ENCODE measurements at places on chromosomes 11 and 22.

DNA sequence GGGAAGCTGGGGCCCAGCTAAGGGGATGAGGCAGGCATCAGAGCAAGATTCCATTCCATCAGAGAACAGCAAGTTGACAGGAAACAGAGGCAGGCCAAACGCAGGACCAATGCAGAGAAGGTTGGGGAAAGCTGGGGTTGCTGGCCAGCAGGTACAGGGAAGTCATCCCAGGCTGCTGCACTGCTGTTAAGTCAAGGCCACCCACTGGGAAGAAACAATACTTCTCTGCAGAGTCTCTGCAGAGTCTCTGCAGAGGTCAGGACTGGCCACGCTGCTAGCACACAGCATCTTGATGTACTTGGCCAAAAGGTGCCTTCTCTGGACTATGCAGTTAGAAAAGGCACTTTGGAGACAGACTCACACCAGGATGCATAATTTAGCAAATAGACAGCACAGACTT, 68.5 kb upstream of the CSNK2A3 start:
- H3K4me1 ChIP-seq = no peaks in the 10 kb centered on the region
- no peak overlapping the region for H3K27ac ChIP-seq
- H3K27me3 ChIP-seq = peaks cover 5% of the 10 kb centered on the region
- no peak for ATAC-seq

DNA sequence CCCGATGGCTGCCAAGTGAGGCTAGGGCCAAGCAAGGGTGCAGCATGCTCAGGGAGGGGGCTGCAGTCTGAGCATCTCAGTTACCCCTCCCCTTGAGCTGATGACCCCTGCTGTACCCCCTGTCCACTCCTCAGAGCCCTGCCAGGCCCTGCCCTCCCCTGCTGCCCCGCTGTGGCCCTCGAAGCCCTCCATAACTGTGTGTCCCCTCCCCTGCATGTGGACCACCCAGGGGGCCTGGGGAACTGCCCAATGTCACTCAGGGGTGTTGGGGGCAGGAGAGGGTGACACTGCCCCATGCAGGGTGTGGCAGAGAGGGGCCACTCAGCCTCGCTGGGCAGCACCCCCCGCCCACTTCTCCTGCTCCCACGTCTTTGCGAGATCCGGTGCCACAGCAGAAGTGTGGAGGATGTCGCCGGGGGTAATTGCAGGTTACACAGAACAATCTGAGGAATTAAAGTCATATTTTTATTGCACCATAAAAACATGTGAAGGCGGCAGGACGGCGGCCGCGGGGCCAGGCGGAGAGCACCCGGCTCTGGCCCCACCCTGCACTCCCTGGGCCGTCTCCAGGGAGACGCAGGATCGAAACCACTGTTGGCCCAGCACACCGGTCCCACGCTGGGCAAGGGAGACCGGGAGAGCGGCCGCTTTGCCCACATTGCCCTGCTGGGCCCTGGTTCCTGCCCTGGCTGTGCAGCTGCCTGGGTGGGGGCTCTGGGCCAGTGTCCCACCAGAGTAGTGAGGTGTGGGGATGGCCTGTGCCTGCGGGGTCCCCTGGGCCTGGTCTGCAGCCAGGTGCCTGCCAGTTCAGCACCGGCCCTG, 18.7 kb upstream of the GNB1L start:
- no peaks in the 10 kb centered on the region for H3K4me1 ChIP-seq
- H3K36me3 ChIP-seq = no peaks in the 10 kb centered on the region
- no peak for ATAC-seq

- H3K27me3 ChIP-seq = no peaks in the 10 kb centered on the region
- H3K4me1 ChIP-seq = peaks cover 31% of the 10 kb centered on the region
- no peak for ATAC-seq
- H3K27ac ChIP-seq = no peak overlapping the region
Observed at GRCh38 chr22:44458044-44459020, 39.7 kb downstream of the RTL6 start.

GRCh38 chr22:31441652-31442051, 42.2 kb downstream of the DRG1 start:
- no peak overlapping the region for H3K27ac ChIP-seq
- no peak overlapping the region for H3K4me3 ChIP-seq
- no peak for ATAC-seq
- peaks cover 13% of the 10 kb centered on the region for H3K4me1 ChIP-seq
- no peaks in the 10 kb centered on the region for H3K27me3 ChIP-seq

GRCh38 chr22:37636186-37636948, 3.1 kb upstream of the SH3BP1 start:
- peaks cover 34% of the 10 kb centered on the region for H3K4me1 ChIP-seq
- ATAC-seq = no peak

DNA sequence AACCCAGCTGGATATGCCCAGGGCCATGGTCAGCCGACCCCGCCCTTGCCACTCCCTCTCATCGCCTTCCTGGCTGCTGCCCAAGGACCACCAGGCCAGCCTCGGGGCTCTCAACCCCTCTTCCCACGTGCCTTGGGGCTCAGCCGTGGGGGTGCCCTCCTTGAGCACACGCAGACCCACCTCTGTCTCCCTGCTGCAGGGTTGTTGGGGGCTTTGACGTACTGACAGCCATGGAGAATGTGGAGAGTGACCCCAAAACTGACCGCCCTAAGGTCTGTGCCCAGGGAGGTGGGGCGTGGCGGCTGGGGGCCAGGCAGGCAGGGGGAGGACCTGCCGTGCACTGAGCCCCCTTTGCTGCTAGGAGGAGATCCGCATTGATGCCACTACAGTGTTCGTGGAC, 28.6 kb downstream of the PPIL2 start:
- H3K4me1 ChIP-seq = peaks cover 6% of the 10 kb centered on the region
- no peak overlapping the region for H3K27ac ChIP-seq
- no peak overlapping the region for H3K4me3 ChIP-seq
- ATAC-seq = no peak
- H3K27me3 ChIP-seq = no peaks in the 10 kb centered on the region
- H3K36me3 ChIP-seq = peaks cover 83% of the 10 kb centered on the region

- ATAC-seq = no peak
- no peak overlapping the region for H3K27ac ChIP-seq
- H3K36me3 ChIP-seq = no peaks in the 10 kb centered on the region
- H3K4me3 ChIP-seq = no peak overlapping the region
- peaks cover 7% of the 10 kb centered on the region for H3K27me3 ChIP-seq
Observed at GRCh38 chr22:44839061-44839460, 86.7 kb downstream of the ARHGAP8 start.

- no peak overlapping the region for H3K4me3 ChIP-seq
- no peak overlapping the region for H3K27ac ChIP-seq
- no peaks in the 10 kb centered on the region for H3K36me3 ChIP-seq
- H3K4me1 ChIP-seq = no peaks in the 10 kb centered on the region
- peaks cover 30% of the 10 kb centered on the region for H3K27me3 ChIP-seq
Observed at GRCh38 chr11:61569701-61570100, 11.2 kb downstream of the SYT7 start.

GRCh38 chr22:30335236-30335635, 8.5 kb upstream of the TBC1D10A start:
- H3K4me1 ChIP-seq = peaks cover 25% of the 10 kb centered on the region
- peak overlapping the region; percentile 56 for H3K4me3 ChIP-seq
- H3K27me3 ChIP-seq = no peaks in the 10 kb centered on the region
- H3K27ac ChIP-seq = peak overlapping the region; percentile 51

DNA sequence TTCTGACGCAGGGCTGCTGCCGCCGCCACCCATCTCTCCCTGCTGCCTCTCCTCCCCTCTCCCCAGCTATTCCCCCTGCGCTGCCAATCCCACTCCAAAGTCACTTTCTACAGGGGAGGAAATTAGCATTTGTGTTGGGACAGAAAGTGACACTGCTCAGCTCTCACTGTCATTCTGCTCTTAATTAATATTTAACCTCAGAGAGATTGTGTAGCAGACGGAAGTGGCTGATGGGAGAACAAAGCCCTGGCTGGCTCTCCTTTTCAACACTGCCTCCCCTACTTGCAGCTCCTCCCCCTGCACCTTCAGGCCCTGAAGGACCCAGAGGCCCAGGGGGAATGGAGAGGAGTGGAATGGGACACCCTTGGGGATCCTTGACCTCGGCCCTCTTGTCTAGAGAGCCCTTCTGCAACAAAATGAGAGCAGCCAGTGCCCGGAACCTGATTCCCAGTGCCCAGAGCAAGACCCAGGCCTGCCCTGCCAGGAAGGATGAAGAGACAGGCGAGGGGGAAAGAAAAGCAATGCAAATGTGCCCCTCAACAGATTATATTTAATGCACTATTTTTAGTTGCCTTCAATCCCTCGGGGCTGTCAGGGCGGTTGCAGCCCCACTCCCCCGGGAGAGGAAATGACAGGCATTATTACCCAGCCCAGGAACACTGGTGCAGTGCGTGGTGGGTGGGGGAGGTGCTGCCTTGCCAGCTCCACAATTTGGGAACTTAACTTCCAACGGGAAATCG, 14.6 kb upstream of the NRGN start:
- peaks cover 19% of the 10 kb centered on the region for H3K27me3 ChIP-seq
- no peak for ATAC-seq
- peaks cover 6% of the 10 kb centered on the region for H3K4me1 ChIP-seq

DNA sequence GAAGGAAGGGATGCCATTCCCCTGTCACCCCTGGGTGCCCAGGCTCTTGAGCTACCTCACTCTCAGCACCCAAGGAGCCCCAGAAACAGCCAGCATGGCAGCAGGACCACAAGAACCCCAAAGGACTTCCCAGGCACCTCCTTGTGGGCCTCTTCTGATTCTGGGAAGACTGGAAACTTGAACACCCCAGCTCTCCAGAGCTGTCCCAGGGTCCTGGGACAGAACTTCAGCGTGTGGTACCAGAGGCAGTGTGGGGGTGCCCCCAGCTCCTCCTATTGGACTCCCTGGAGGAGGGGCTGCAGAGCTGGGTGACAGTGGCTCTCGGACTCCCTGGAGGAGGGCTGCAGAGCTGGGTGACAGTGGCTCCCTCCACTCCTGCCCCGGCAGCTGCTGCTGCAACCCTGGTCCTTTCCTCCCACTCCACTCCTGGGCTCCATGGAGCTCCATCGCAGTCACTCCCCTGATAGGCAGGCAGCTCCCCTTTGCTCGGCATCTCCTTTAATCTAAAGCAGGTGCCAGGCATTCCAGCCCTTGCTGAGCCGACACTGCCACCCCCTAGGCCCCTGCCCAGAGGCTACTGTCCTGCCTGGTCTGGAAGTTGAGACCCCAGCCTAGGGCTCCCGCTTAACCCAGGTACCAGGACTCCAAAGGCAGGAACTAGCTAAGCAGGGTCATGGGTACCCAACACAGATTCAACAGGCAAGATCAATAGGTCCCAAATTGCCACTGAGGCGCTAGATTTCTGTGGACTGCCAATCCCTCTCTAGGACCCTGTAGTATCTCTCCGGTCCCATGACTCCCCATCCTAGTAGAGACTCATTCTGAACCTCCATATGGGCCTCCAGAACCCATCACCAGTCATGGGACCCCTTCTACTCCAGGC, 2.7 kb downstream of the BCL9L start:
- peak overlapping the region; percentile 94 for H3K27ac ChIP-seq
- no peak for ATAC-seq
- peaks cover 33% of the 10 kb centered on the region for H3K4me1 ChIP-seq
- H3K27me3 ChIP-seq = no peaks in the 10 kb centered on the region
- H3K4me3 ChIP-seq = peak overlapping the region; percentile 98

DNA sequence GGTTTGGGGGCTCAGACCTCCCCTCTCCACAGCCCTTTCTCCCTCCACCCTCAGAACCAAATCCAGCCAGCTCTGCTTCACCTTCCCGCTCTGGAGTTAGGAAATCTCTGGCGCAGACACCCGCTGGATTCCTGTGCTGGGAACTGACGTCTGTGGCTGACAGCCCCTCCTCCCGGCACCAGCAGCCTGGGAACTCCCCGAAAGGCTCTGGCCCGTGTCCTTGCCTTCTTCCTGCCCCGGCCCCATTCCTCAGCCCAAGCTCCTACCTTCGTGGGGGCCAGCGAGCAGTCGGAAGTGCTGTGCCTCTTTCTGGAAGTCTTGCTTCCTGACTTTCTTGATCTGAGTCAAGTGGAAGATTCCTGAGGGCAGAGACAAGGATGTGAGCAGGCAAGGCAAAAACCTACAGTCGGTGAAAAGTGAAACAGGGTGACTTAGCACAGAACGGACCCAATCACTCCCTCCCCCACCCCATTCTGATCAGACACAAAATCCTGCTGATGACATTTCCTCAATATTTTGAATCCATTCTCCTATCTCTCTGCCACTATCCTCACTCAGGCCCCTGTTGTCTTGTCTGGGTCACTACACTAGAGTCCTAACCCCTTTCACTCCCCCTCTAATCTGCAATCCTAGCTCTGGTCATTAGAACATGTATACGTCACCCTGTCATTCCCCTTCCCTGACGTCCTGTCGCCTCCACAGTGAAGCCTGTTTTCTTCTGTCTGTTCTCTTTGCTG, 34.1 kb downstream of the CHRDL2 start:
- ATAC-seq = no peak
- H3K4me3 ChIP-seq = no peak overlapping the region
- H3K4me1 ChIP-seq = no peaks in the 10 kb centered on the region
- H3K27me3 ChIP-seq = peaks cover 14% of the 10 kb centered on the region
- no peak overlapping the region for H3K27ac ChIP-seq

DNA sequence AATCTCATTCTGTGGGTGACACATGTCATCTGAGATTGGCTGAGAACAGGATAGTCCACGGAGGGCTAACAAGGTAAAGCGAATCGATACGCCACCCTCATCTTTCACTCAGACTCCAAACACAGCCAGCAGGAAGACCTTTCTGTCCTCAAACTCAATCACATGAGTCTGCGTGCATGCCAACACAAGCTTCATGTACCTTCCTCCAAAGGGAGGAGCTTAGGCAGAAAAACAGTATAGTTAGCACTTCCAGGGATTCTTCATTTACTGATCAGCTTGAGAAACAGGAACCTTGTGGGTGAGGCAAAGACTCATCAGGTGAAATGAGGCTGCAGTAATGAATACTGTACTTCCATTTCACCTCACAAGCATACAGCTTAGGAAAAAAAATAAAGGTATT, 767.1 kb upstream of the API5 start:
- no peaks in the 10 kb centered on the region for H3K36me3 ChIP-seq
- H3K4me1 ChIP-seq = no peaks in the 10 kb centered on the region
- H3K27me3 ChIP-seq = no peaks in the 10 kb centered on the region
- ATAC-seq = no peak
- H3K27ac ChIP-seq = no peak overlapping the region

GRCh38 chr11:15229069-15229468, 114.3 kb downstream of the INSC start:
- no peak overlapping the region for H3K27ac ChIP-seq
- no peak overlapping the region for H3K4me3 ChIP-seq
- ATAC-seq = no peak
- H3K36me3 ChIP-seq = no peaks in the 10 kb centered on the region
- no peaks in the 10 kb centered on the region for H3K4me1 ChIP-seq

Data from activated T-helper 17 cell treated with anti-CD3 and anti-CD28 coated beads, Interleukin-2, amount 50 U/mL, for 72 hours (primary cell).